ENCODE measurements at places on chromosomes 7 and 10. TPM values are rescaled to one million over a fixed set of nuclear protein-coding genes. Genes with fewer than 3 reads are reported as not detected.

The SLC13A1 gene
- polyA plus RNA-seq = not detected

The LIPK gene
- not detected for polyA plus RNA-seq

The PDE6C gene
- not detected for polyA plus RNA-seq

The BMPER gene
- polyA plus RNA-seq = not detected

The MYO3A gene
- not detected for polyA plus RNA-seq

The DYNC1I1 gene
- not detected for polyA plus RNA-seq

- H3K27ac ChIP-seq = no peak overlapping the region
- no peaks in the 10 kb centered on the region for H3K27me3 ChIP-seq
These were observed 9.9 kb downstream of the BLVRA start for GRCh38 chr7:43768201-43768886.

DNA sequence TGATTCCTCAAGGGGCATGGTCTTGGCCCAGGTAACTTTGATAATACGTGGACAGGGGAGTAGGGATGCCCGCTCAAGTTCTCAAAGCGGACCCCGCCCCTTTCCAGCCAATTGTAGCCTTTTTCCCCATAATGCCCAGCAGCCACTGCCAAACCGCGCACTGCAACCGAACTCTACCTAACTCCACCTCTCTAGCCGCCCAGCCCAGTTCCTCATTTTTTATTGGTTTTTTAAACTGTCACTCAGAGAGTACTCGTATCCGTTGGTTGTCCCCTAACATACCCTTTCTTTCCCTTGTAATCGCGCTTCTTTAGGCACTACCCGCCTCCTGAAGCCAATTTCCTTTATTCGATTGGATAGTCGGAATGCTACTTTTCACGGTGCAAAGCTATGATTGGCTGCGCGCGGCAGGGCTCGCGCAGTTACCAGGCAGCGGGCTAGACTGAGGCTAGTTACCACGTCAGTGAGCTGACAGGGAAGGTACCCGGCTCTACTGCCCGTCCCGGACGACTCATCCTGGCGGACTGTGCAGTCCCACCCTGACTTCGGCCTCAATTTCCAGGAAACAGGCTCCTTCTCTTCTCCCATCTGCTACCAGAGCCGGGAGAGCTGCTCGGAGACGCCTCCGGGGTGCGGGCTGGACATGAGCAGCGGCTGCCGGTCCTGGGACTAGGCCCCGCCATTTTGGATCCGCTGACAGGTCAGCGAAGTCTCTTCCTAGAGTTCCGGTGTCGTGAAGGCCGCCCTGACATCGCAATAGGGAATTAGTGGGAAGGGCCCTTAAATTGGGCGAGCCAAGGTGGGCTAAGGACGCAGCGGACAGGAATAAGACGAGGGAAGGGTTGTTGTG lies at the start of gene GBF1:
TSS of gene GBF1 (plus strand) at position 451 of the 850 bp plus-strand sequence. CDS start 13,407 bp downstream, outside the sequence.
- H3K27ac ChIP-seq = peak within 1 kb of the TSS; percentile 98
- peaks cover 61% of the 10 kb centered on the region for H3K4me1 ChIP-seq
- peaks cover 10% of the 10 kb centered on the region for H3K27me3 ChIP-seq
- no peaks in the 10 kb centered on the region for H3K36me3 ChIP-seq

DNA sequence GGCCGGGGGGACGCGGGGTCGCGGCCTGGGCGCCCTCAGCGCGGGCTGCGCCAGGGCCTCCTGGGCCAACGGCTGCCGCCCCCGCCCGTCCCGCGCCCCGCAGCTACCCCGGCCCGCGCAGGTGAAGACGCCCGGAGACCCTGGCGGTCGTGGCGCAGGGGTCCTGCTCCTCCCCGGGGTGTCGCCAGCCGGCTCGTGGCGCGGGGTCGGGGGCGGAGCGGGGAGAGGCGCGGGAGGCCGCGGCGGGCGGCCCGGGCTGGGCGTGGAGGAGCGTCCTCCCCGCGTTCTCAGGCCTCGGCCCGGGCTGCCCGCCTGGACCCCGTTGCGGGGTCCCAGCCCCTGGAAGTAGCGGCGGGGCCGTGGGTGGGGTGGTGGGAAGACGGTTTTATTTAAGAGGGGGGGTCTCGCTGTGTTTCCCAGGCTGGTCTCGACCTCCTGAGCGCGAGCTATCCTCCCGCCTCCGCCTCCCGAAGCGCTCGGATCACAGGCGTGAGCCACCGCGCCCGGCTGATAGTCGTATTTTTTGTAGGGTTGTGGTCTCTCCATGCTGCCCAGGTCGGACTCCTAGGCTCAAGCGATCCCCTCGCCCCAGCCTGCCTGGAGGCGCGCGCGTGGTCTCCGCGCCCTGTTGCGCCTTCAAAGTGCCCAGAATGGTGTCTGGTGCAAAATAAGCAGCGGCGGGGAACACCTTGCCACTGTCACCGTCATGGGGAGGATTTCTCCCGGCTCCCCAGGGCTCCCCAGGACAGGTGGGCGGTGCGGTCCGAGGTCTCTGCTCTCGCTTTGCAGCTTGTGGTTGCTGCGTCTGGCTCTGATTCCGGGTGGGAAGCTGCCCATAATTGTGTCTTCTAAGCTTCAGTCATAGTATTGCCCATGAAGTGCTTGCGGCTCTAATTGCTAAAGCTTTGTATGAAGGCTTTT lies 15.3 kb upstream of the SUN1 start:
- H3K27ac ChIP-seq = no peak overlapping the region
- H3K4me3 ChIP-seq = peak overlapping the region; percentile 92
- peaks cover 29% of the 10 kb centered on the region for H3K27me3 ChIP-seq
- no peak for DNase-seq
- H3K4me1 ChIP-seq = peaks cover 45% of the 10 kb centered on the region
- H3K36me3 ChIP-seq = no peaks in the 10 kb centered on the region

DNA sequence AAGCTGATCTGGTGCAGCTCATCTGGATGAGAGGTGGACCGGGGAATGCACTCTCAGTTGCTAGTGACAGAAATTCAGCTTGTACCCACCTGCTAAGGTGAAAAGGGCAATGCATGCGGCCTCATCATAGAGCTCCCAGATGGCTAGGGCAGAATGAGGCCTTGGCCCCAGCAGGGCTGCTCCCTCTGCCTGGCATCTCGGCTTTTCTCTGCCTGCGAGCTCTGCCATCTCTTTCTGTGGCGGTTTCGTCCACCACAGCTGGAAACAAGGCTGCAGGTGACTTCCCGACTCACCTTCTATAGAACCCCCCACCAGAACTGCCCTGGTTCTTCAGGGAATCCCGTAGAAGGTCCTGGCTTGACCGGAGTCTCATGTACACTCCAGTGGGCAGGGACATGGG lies 60.1 kb downstream of the TACC2 start:
- H3K36me3 ChIP-seq = no peaks in the 10 kb centered on the region
- H3K4me3 ChIP-seq = no peak overlapping the region
- DNase-seq = no peak
- peaks cover 6% of the 10 kb centered on the region for H3K27me3 ChIP-seq
- no peaks in the 10 kb centered on the region for H3K4me1 ChIP-seq
- no peak overlapping the region for H3K27ac ChIP-seq

GRCh38 chr10:46096446-46096845 lies 50.4 kb upstream of the MSMB start:
- H3K27ac ChIP-seq = peak overlapping the region; percentile 49
- DNase-seq = no peak
- peaks cover 6% of the 10 kb centered on the region for H3K27me3 ChIP-seq

- peaks cover 7% of the 10 kb centered on the region for H3K27me3 ChIP-seq
- no peak overlapping the region for H3K4me3 ChIP-seq
- peaks cover 15% of the 10 kb centered on the region for H3K4me1 ChIP-seq
These were observed 43.0 kb downstream of the KCNH2 start for GRCh38 chr7:150935149-150935548.

DNA sequence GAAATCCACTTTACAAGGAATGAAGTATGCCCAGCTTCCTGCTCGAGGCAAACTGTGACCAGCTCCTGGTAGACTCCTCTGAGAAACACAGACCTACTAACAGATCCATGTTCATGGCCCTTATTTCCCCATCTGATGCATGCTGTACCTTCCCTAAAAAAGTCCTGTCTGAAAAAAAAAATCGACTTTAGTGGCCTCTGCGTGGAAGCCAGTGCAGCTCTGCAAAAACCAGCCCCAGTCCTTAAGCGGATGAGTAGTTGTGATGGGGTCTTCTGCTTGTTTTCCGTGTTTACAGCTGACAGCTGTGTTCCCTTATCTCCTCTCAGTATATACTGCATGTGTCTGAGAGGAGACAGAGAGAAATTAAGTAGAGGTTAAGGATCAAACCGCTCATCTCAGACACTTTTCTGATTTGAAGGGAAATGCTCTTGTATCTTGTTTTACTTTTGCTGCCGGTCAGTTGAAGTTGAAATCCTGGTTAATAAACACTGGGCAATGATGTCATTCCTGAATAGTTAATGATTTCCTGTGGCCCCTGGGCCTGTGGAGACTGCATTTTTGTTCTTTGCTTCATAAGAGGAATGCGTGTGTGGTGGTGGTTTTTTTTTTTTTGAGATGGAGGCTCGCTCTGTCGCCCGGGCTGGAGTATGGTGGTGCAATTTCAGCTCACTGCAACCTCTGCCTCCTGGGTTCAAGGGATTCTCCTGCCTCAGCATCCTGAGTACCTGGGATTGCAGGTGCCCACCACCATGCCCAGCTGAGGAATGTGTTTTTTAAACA lies 67.6 kb downstream of the DOCK1 start:
- H3K27me3 ChIP-seq = peaks cover 4% of the 10 kb centered on the region
- DNase-seq = no peak
- H3K4me1 ChIP-seq = no peaks in the 10 kb centered on the region
- no peak overlapping the region for H3K27ac ChIP-seq
- H3K4me3 ChIP-seq = no peak overlapping the region

GRCh38 chr7:87359366-87359765 lies 13.9 kb downstream of the CROT start:
- no peak for DNase-seq
- H3K27me3 ChIP-seq = no peaks in the 10 kb centered on the region
- no peak overlapping the region for H3K27ac ChIP-seq
- H3K4me1 ChIP-seq = no peaks in the 10 kb centered on the region
- peaks cover 21% of the 10 kb centered on the region for H3K36me3 ChIP-seq
- no peak overlapping the region for H3K4me3 ChIP-seq

GRCh38 chr10:89042562-89042961 lies 52.0 kb downstream of the FAS start:
- H3K27ac ChIP-seq = no peak overlapping the region
- DNase-seq = no peak
- H3K36me3 ChIP-seq = peaks cover 5% of the 10 kb centered on the region
- peaks cover 1% of the 10 kb centered on the region for H3K27me3 ChIP-seq

GRCh38 chr7:46139079-46139478 lies 218.0 kb upstream of the IGFBP3 start:
- no peak overlapping the region for H3K27ac ChIP-seq
- no peak overlapping the region for H3K4me3 ChIP-seq
- H3K4me1 ChIP-seq = no peaks in the 10 kb centered on the region
- H3K36me3 ChIP-seq = no peaks in the 10 kb centered on the region
- H3K27me3 ChIP-seq = no peaks in the 10 kb centered on the region

- peaks cover 19% of the 10 kb centered on the region for H3K36me3 ChIP-seq
- peaks cover 2% of the 10 kb centered on the region for H3K27me3 ChIP-seq
- no peak overlapping the region for H3K27ac ChIP-seq
- H3K4me3 ChIP-seq = no peak overlapping the region
- DNase-seq = no peak
These were observed 6.7 kb upstream of the PARP12 start for GRCh38 chr7:140069298-140069949.

GRCh38 chr7:12025246-12025645 lies 185.8 kb upstream of the TMEM106B start:
- H3K27me3 ChIP-seq = no peaks in the 10 kb centered on the region
- H3K27ac ChIP-seq = no peak overlapping the region
- no peaks in the 10 kb centered on the region for H3K4me1 ChIP-seq
- no peaks in the 10 kb centered on the region for H3K36me3 ChIP-seq
- H3K4me3 ChIP-seq = no peak overlapping the region

- peak overlapping the region; percentile 35 for H3K4me3 ChIP-seq
- peak; percentile 20 for DNase-seq
- H3K27ac ChIP-seq = peak overlapping the region; percentile 83
- peaks cover 13% of the 10 kb centered on the region for H3K4me1 ChIP-seq
- H3K27me3 ChIP-seq = peaks cover 2% of the 10 kb centered on the region
- H3K36me3 ChIP-seq = peaks cover 25% of the 10 kb centered on the region
These were observed 278.1 kb upstream of the NRP1 start for GRCh38 chr10:33612551-33612950.

GRCh38 chr10:15333909-15334649 lies 37.0 kb downstream of the FAM171A1 start:
- no peak overlapping the region for H3K27ac ChIP-seq
- no peak for DNase-seq
- H3K36me3 ChIP-seq = no peaks in the 10 kb centered on the region
- H3K27me3 ChIP-seq = peaks cover 2% of the 10 kb centered on the region
- H3K4me1 ChIP-seq = no peaks in the 10 kb centered on the region
- no peak overlapping the region for H3K4me3 ChIP-seq

- DNase-seq = no peak
- no peaks in the 10 kb centered on the region for H3K27me3 ChIP-seq
- no peak overlapping the region for H3K4me3 ChIP-seq
- H3K36me3 ChIP-seq = no peaks in the 10 kb centered on the region
These were observed 189.7 kb downstream of the C7orf25 start for GRCh38 chr7:42722198-42722597.

DNA sequence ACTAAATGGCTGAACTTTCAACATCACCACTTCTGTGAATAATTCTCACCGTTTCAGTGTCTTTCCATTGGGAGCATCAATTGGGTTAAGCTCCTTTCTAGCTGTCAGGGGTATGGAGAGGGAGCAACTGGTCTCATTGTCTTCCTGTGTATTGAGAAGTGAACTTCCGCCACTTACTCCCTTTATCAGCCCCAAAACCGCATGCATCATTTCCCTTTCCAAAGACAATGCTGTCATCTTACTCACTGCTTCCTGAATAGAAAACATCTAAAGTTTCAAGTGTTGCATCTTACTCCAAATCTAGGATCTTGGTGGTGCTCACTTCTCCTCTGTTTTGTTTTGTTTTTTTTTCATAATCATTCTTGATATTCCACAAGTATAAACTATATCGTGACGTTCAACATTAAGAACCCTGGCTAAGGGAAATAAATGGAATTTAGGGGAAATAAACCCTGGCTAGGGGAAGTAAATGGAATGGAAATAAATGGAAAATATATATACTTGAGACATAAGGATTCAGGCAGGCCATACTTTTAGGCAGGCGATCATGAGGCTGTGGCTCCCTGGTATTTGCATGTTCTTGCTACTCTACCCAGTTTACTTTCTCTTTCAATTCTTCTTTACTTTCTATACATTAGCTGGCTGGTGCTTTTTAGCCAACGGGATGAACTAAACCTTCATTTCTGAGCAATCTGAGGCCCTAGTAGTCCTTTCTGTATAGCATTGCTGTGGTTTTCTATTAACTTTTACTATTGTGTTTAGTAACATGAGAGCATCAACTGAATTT lies 371.9 kb downstream of the BMPER start:
- no peaks in the 10 kb centered on the region for H3K36me3 ChIP-seq
- H3K27ac ChIP-seq = no peak overlapping the region
- no peaks in the 10 kb centered on the region for H3K4me1 ChIP-seq
- no peaks in the 10 kb centered on the region for H3K27me3 ChIP-seq
- no peak overlapping the region for H3K4me3 ChIP-seq

- no peak overlapping the region for H3K4me3 ChIP-seq
- H3K4me1 ChIP-seq = peaks cover 9% of the 10 kb centered on the region
- no peak overlapping the region for H3K27ac ChIP-seq
- H3K27me3 ChIP-seq = peaks cover 1% of the 10 kb centered on the region
These were observed 52.1 kb downstream of the TBATA start for GRCh38 chr10:70733051-70733450.

DNA sequence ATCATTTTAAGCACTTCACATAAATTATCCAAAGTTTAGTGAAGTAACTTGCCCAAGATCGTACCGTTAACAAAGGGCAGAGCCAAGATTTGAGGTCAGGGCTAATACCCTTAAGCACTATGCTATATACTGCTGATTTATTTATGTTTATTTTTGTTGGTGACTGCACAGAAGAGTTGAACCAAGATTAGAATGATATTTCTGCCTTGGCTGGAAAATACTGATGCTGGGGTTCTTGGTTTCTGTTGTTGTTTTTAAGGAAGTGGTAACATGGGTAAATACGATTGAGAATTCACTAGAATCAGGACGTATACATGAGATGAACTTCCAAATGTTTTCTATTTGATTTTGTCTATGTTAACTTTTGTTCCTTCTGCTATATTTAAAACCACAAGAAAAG lies 9.3 kb downstream of the ADD3 start:
- no peaks in the 10 kb centered on the region for H3K27me3 ChIP-seq
- DNase-seq = no peak
- H3K4me3 ChIP-seq = peak overlapping the region; percentile 14
- H3K4me1 ChIP-seq = peaks cover 85% of the 10 kb centered on the region
- peak overlapping the region; percentile 69 for H3K27ac ChIP-seq

Data from immature natural killer cell (primary cell).